Small intestine (tissue), 16 donors: ENCODE measurements at places on chromosomes 2 and 18. TPM values are rescaled to one million over a fixed set of nuclear protein-coding genes. Genes with fewer than 3 reads are reported as not detected.

Gene GREB1L
- 2.4 TPM for polyA plus RNA-seq

Gene MALL
- polyA plus RNA-seq = 153 TPM

Gene CTAGE1
- polyA plus RNA-seq = not detected

Gene PIKFYVE
- 8.7 TPM for polyA plus RNA-seq

- H3K27ac ChIP-seq = no peak overlapping the region
- H3K4me3 ChIP-seq = no peak overlapping the region
- no peaks in the 10 kb centered on the region for H3K27me3 ChIP-seq
- no peak for DNase-seq
- H3K36me3 ChIP-seq = no peaks in the 10 kb centered on the region
- no peaks in the 10 kb centered on the region for H3K4me1 ChIP-seq
Measured at GRCh38 chr2:12199491-12200211, 453.2 kb downstream of the LPIN1 start.

GRCh38 chr18:21762181-21762772 is 21.7 kb downstream of the MIB1 start:
- no peak for DNase-seq
- H3K27me3 ChIP-seq = no peaks in the 10 kb centered on the region

GRCh38 chr18:7737550-7737949 is 170.4 kb downstream of the PTPRM start:
- H3K27ac ChIP-seq = no peak overlapping the region
- H3K4me1 ChIP-seq = peaks cover 5% of the 10 kb centered on the region
- no peaks in the 10 kb centered on the region for H3K36me3 ChIP-seq
- no peaks in the 10 kb centered on the region for H3K27me3 ChIP-seq
- H3K4me3 ChIP-seq = no peak overlapping the region
- DNase-seq = no peak

GRCh38 chr18:46754661-46755292 is 2.1 kb downstream of the ST8SIA5 start:
- no peak overlapping the region for H3K27ac ChIP-seq
- H3K36me3 ChIP-seq = no peaks in the 10 kb centered on the region
- peaks cover 9% of the 10 kb centered on the region for H3K27me3 ChIP-seq
- H3K4me1 ChIP-seq = no peaks in the 10 kb centered on the region
- DNase-seq = no peak

DNA sequence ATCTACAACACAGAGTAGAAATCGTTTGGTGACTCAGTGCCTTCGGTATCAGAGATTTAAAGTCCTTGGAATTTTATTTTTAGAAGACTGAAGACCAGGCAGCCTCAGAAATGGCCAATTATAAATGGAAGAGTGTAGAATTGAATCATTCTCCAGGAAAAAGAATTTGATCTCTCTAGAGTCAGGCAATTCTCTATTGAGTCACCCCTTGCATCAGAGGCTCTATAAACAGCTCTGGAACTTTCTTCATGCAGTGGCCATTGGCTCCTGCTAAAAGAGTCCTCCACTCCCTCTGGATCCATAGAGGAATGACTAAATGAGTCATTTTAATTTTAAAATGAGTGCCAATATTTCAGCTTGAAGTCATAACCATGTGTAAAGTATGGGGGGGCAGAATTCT is 816.2 kb downstream of the TDRD15 start:
- no peaks in the 10 kb centered on the region for H3K36me3 ChIP-seq
- no peak for DNase-seq
- H3K27me3 ChIP-seq = no peaks in the 10 kb centered on the region
- no peaks in the 10 kb centered on the region for H3K4me1 ChIP-seq

DNA sequence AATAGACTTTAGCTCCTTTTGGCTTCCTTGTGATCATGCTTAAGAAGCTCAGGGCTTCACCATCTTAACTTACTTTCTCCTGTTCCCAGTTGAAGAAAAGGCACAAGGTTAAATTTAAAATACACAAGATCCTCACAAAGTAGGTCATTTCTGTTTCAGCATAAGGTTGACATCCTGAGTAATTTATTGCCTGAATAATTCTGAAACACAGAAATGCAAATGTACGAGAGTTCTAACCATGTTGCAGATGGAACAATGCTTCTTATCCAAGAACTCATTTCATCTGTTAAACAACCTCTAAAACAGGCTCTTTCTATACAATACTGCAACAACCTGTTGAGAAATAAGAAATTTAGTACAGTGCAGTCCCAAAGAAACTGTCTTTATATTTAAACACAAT is 395.2 kb downstream of the BCL11A start:
- H3K27ac ChIP-seq = no peak overlapping the region
